ENCODE measurements at places on chromosomes 4 and X. TPM values are rescaled to one million over a fixed set of nuclear protein-coding genes. Genes with fewer than 3 reads are reported as not detected.
A peak's percentile ranks its signal among the peaks of the same experiment; 100 is the strongest.

USP26 gene
- not detected for total RNA-seq

DNA sequence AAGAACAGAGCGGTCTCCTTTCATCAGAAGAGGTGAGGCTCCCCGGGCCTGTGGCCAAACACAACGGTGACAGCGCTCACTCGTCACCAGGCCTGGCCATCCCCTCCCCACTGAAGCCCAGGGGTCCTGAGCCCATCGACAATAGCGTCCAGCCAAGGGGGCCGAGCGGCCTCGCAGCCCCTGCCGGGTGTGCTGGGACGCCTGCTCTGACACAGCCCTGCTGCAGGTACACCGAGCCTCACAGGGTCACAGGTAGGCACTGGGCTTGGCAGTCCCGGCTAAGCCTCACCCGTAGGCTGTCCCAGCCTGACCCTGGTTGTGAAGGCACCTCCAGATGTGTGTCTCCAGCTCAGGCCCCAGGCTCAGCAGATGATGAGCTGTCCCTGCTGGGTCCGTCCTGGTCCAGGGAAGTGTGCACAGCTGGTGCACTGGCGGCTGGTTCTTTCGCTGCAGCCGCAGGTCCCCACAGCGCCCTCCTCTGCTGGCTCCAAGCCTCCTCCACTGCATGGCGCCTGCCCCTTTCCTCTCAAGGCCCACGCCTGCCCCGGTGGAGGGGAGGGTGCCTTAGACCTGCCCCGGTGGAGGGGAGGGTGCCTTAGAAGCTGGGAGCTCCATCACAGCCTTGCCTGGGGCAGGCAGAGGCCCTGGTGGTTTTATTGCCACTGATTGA lies 21.5 kb downstream of the UVSSA start:
- DNase-seq, result peak; percentile 37

PRAF2 gene
- 37.7 TPM for total RNA-seq

LDB2 gene
- total RNA-seq, result 128 TPM

DNA sequence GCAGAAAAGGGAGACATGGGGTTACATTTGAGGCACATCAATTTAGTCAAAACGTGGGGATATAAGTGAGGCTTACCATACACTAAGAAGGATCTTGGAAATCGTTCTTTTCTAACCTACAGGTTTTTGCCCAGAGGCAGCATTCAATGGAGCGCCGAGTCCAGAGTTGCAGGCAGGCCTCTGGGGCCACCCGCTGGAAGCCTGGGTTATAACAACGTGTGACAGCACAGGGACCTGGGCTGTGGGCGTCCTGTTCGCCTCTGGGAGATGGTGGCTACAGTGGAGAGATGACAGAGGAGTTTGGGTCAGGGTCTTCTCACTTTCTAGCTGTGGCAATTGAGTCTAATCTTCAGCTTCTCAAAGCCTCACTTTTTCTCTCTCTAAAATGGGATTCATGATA lies 53.9 kb downstream of the ENPP6 start:
- DNase-seq, result peak; percentile 57

DNA sequence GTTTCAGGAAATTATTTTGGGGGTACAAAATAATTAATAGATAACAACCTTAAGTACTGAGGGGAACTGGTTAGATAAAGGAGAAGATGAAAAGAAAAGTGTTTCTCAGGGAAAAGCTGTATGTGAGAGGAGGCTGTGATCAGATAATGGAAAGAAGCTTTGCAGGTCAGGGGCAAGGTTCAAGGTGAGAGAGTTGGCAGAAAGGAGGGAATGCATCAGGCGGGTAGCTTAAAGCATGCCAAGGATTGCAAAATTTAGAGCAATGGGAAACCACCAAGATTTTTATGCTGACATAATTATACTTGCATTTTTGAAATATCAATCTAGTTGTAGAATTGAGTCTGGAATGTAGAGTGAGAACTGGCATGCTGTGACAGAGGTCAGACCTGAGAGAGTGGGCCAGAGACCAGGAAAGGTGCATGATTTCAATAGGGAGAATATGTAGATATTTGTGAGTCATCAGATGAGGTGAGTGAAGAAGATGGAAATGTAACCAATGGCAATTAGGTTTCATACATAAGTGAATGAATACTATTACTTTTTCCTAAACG lies 508.7 kb downstream of the TRIML1 start:
- DNase-seq, result no peak

- DNase-seq, result no peak
Observed at GRCh38 chr4:158444621-158445020, 77.1 kb upstream of the RXFP1 start.

DUX4 gene
- total RNA-seq, result not detected

FGFBP1 gene
- total RNA-seq, result not detected

- DNase-seq, result no peak
Observed at GRCh38 chrX:9906919-9907318, 60.2 kb upstream of the CLDN34 start.

GRCh38 chrX:9335251-9335650 lies 129.6 kb upstream of the TBL1X start:
- DNase-seq, result no peak

SAT1 gene
- 353 TPM for total RNA-seq

GRCh38 chrX:133350751-133351150 lies 64.5 kb downstream of the GPC4 start:
- peak; percentile 51 for DNase-seq

AADAT gene
- total RNA-seq, result 5.7 TPM

Data from aorta (tissue), 5 donors.